ENCODE measurements at places on chromosomes 12 and 14.
A peak's percentile ranks its signal among the peaks of the same experiment; 100 is the strongest.

GRCh38 chr12:10673659-10674384 lies at the start of gene STYK1:
Gene STYK1 (minus strand): TSS chr12:10674052. CDS start chr12:10634618, 39,434 bp downstream.
- peak; percentile 91 for DNase-seq

DNA sequence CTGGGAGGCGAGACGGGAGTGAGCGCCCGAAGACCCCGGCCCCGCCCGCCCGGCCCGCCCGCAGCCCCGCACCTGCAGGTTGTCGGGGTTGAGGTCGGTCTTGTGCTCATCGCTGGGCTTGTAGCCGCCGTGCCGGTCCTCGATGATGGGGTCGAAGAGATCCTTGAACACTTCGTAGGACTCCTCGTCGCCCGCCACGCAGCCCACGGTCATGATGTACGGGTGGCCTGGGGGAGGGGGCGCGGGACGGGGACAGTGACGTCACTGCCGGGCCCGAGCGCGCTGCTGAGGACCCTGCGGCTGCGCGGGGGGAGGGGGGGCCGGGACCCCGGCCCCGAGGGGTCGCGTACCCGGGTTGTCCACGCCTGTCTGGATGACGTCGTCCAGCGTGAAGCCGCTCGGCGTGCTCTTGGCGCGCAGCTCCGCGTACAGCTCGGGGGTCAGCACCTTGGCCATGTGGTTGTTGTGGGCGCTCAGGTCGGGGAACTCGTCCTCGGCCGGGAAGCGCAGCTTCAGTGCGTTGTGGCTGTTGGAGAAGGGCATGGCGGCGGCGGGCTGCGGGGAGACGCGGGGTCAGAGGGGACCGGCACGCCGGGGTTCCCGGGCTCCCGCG lies 573 bp downstream of the CKB start:
- no peak for DNase-seq

GRCh38 chr14:55356913-55357312 lies 54.7 kb downstream of the ATG14 start:
- DNase-seq: no peak

- DNase-seq: no peak
These were observed 142.3 kb downstream of the GLT1D1 start for GRCh38 chr12:128995619-128996018.

GRCh38 chr12:92036771-92037453 lies 108.7 kb downstream of the BTG1 start:
- DNase-seq: peak; percentile 12

DNA sequence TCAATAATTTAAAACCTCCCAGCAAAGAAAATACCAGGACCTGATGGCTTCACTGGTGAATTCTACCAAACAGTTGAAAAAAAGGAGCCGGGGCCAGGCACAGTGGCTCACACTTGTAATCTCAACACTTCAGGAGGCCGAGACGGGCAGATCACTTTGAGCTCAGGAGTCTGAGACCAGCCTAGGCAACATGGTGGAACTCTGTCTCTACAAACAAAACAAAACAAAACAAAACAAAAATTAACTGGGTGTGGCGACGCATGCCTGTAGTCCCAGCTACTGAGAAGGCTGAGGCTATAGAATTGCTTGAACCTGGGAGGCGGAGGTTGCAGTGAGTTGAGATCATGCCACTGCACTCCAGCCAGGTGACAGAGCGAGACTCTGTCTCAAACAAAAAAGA lies 13.7 kb upstream of the TROAP start:
- DNase-seq: no peak

GRCh38 chr12:1413930-1414329 lies 180.5 kb downstream of the FBXL14 start:
- no peak for DNase-seq

DNA sequence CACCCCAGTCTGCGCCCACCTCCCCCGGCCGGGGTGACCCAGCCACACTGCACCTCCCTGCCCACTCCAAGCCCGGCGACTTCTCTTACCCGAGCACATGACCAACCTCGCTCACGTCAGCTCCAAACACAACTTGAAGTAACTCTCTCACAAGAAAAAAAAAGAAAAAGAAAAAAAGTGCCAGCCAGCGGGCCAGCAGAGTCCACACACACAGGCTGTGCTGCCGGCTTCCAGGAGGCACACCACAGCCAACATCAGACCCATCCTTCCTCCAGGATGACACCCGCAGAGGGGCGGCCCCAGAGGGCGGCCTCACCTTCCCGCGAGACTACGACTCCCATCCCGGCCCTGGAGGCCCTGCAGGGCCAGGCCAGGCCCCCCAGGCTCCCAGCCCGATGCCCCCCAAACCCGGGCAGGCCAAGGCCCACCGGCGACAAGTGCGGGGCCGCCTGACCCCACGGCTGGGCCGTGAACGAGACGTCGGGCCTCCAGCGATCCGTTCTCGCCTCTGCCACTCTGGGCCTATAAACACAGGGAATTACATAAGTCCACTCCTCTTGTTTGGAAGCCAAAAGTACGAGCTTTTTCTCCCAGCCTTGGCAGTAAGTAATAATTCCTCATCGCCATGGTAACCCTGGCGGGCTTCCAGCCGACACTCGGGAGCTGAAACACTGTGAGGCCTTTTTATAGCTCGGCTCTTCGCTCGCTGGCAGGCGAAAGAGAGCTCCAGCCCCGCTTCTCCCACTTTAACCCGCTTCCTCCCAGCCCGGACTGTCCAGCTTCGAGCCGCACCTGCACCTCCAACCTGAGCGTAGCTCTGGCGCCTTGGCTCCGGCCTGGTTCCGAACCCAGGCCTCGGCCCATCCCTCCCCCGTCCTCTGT lies 49.1 kb downstream of the NCOR2 start:
- peak; percentile 96 for DNase-seq

DNA sequence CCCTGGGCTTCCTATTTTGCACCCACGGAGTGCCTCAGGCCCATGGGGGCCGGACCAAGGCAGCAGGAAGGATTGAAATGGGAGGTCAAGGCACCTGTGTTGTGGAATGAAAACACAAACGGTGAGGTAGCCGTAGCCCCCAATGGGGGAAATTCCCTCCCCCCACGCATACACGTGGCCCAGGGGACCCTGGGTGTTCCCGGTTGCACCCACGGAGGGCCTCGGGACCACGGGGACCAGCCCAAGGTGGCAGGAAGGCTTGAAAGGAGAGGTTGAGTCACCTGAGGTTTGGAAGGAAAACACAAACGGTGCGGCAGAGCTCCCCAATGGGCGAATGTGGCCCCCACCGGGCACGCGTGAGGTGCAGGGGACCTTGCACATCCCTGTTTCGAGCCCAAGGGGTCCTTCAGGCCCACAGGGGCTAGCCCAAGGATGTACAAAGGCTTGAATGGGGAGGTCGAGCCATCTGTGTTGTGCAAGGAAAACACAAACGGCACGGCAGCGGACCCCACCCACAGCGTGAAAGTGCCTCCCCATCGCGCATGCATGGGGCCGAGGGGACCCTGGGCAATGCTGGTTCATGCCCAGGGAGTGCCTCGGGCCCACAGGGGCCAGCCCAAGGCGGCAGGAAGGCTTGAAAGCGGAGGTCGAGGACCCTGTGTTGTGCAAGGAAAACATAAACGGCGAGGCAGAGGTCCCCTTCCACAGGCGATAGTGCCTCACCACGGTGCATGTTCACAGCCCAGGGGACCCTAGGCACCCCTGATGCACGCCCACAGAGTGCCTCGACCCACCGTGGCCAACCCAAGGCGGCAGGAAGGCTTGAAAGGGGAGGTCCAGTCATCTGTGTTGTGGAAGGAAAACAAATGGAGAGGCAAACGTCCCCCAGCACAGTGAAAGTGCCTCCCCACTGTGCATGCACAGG lies 376.7 kb downstream of the ALG10 start:
- no peak for DNase-seq

DNA sequence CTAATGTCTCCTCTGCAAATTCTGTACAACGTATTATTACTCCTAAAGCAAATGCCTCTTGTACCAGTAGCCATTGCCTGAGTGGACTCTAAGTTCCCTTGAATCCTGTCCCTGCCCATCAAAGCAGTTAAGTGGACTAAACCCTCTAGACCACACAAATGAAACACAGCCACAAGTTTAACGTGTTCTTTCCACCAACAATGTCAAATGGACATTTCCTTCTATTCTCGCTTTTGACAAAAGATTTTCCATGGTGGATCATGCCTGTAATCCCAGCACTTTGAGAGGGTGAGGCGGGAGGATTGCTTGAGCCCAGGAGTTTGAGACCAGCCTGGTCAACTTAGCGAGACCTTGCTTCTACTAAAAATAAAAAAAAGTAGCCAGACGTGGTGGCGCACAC lies 15.9 kb downstream of the CCDC88C start:
- DNase-seq: no peak

- DNase-seq: no peak
These were observed 170.0 kb upstream of the SLC16A7 start for GRCh38 chr12:59425798-59426197.

- DNase-seq: peak; percentile 49
These were observed 69.8 kb downstream of the RERG start for GRCh38 chr12:15151161-15152091.

DNA sequence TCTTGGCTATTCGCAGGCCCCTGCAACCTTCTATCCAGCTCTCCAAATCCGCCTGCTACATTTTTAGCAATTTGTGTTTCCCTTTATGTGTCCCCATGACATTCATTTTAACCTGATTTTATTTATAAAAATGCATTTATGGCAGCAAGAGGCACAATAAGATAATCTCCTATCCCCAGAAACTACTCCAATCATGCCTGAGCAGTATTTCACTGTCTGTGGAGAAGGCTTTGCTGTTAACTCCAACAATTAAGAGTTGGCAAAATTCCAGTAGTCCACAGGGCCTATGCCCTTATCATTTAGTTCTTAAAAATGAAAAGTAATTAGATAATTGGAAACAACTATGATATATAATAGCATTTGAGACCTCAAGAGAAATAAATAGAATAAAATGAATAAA lies 462.4 kb downstream of the TRHDE start:
- no peak for DNase-seq

DNA sequence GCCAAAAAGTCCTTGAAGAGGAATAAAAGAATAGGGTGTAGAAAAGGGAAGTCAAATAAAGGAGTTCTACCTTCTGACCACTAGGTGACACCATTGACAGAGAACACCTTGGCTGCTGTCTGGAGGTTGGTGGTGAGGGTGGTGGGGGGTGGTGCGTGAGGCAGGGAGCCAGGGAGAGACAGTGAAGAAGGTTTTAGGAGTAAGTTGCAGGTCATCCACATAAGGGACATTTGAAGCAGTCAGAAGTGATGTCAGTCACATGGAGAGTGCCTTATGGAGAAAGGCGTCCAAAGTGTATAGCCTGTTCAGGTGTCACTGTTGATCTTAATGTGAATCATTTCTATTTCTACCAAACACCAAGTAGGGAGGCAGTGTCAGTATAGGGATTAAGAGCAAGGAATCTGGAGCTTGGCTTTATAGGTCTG lies 279.3 kb upstream of the DDHD1 start:
- peak; percentile 49 for DNase-seq

DNA sequence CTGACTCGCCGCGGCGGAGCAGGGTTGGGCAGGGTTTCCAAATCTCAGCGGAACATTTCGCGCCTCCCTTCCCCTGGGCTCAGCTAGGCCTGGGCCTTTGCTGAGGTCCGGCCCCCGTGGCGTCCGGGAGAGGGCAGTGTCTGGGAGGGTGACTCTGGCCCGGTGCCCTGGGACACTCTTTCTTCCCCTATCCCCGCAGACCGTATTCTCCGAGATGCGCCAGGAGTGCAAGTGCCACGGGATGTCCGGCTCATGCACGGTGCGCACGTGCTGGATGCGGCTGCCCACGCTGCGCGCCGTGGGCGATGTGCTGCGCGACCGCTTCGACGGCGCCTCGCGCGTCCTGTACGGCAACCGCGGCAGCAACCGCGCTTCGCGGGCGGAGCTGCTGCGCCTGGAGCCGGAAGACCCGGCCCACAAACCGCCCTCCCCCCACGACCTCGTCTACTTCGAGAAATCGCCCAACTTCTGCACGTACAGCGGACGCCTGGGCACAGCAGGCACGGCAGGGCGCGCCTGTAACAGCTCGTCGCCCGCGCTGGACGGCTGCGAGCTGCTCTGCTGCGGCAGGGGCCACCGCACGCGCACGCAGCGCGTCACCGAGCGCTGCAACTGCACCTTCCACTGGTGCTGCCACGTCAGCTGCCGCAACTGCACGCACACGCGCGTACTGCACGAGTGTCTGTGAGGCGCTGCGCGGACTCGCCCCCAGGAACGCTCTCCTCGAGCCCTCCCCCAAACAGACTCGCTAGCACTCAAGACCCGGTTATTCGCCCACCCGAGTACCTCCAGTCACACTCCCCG lies 3.0 kb downstream of the WNT1 start:
- no peak for DNase-seq
